Esophagus muscularis mucosa (tissue), 4 donors: ENCODE measurements at places on chromosomes 12 and 14.

GRCh38 chr14:52429451-52429850 lies 115.3 kb downstream of the PTGER2 start:
- no peak for DNase-seq

DNA sequence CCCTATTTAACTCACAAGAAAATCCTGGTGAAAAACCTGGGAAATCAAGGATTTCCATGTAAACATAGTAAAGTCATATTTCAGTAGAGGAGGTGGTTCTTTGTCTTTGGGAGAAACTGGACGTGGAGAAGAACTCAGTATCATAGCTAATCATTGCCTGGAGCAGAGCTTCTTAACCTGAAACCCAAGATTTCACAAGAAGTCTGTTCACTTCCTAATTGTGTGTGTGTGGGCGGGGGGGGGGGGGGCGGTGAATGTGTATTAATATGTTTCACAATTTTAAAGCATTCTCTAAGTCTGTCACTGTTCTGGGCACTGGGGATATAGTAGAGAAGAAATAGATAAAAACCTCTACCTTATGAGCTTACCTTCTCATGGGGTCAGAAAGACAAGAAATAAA lies 96.7 kb upstream of the PPP4R3A start:
- no peak for DNase-seq

- DNase-seq: no peak
Observed at GRCh38 chr14:96051642-96052540, 12.7 kb downstream of the C14orf132 start.

DNA sequence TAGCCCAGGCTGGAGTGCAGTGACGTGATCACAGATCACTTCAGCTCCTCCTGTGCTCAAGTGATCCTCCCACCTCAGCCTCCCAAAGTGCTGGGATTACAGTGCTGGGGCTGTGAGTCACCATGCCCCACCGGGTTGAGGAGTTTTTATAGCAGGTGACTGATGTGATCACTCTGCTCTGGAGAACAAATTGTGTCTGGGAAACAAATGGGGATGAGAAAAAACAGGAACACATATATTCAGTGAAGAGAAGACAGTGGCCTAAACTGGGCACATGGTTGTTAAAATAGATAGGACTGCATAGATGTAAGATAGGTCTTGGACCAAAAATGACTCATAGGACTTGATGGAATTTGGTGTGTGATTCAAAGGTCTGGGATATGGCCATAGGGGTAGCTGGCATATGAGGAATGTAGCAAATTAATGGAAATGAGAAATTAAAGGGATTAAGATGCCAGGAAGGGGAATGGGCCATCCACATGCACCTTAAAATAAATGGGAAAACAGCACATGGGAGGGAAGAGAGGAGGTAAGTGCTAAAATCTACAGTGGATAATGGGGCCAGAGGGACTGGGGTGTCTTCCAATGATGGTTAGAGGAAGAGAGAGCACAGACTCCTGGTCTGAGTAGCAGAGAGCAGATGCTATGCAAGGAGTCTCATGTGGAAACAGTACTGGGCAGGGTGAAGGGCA lies 11.2 kb downstream of the BCAT1 start:
- DNase-seq: no peak
